ENCODE measurements at places on chromosomes 13 and 19. TPM values are rescaled to one million over a fixed set of nuclear protein-coding genes. Genes with fewer than 3 reads are reported as not detected.

The FBXO27 gene
- 0.23 TPM for total RNA-seq

The SIGLEC8 gene
- not detected for total RNA-seq

The ICAM4 gene
- total RNA-seq: 3.0 TPM

The FAAP24 gene
- total RNA-seq: 1.8 TPM

The CEACAM6 gene
- total RNA-seq: not detected

All from natural killer cell (primary cell).